T-helper 17 cell (primary cell): ENCODE measurements at places on chromosomes 16 and 17. TPM values are rescaled to one million over a fixed set of nuclear protein-coding genes. Genes with fewer than 3 reads are reported as not detected.

The ASGR2 gene
- total RNA-seq: 0.67 TPM

The ADAM11 gene
- 0.08 TPM for total RNA-seq

The CACNG4 gene
- not detected for total RNA-seq

DNA sequence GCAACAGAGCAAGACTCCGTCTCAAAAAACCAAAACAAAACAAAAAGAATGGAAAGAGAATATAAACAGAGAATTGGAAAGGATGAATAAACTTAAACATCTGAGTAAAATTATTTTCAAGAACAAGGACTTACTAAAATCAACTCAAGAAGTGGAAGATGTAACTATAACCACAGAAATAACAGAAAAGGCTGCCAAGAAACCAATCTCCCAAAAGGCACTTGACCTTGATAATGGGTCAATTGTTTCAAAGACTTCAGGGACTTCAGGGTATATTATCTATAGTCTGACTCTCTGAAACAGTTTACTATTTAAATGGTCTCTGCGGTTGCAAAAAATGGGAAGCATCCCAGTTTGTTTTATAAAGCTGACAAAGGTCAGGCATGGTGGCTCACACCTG is 35.1 kb downstream of the VPS53 start:
- H3K27ac ChIP-seq: no peak overlapping the region
- DNase-seq: no peak
- peaks cover 2% of the 10 kb centered on the region for H3K36me3 ChIP-seq
- H3K4me1 ChIP-seq: peaks cover 21% of the 10 kb centered on the region
- H3K27me3 ChIP-seq: no peaks in the 10 kb centered on the region
- no peak overlapping the region for H3K4me3 ChIP-seq

The RAB26 gene
- total RNA-seq: 0.21 TPM

The GNG13 gene
- total RNA-seq: not detected

The ACSM2A gene
- not detected for total RNA-seq

DNA sequence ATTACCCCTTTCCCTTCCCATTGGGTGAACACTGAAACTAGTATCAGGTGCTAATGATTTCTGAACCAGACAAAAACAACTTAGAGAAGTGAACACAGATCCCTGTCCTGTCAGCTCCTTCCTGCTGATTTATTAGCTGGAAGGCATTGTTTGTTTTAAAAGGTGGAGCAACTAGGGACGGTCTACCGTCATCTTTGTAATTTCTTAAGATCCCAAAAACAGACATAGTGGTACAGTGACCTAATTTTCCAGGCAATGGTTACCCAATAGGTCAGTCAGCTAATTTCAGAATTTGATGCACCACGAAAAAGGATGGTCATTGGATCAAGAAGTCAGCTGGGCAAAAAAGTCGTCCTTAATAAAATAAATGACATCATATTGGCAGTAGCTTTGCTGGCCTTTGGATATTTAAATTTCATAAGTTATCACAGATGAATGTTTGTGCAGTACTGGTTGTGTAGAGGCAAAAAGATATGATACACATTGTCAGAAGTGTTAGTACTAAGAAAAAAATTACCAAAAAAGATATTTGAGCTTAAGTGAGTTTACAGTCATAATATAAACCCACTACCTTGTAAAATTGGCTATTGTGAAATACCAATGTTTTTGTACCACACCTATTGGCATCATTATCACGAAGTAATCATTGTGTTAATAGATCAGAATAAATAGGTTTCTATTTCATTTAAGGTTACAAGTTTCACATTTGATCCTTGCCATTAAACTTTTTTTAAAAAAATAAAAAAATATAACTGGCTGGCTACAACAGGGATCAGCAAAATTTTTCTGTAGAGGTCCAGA is 27.2 kb upstream of the KCNJ16 start:
- no peak overlapping the region for H3K27ac ChIP-seq
- no peak overlapping the region for H3K4me3 ChIP-seq
- peaks cover 16% of the 10 kb centered on the region for H3K27me3 ChIP-seq
- DNase-seq: no peak

The CCL17 gene
- total RNA-seq: not detected

GRCh38 chr17:39678340-39679116 is 9.3 kb downstream of the PGAP3 start:
- no peak overlapping the region for H3K4me3 ChIP-seq
- H3K36me3 ChIP-seq: peaks cover 4% of the 10 kb centered on the region
- no peak for DNase-seq

The OR1A1 gene
- total RNA-seq: not detected

DNA sequence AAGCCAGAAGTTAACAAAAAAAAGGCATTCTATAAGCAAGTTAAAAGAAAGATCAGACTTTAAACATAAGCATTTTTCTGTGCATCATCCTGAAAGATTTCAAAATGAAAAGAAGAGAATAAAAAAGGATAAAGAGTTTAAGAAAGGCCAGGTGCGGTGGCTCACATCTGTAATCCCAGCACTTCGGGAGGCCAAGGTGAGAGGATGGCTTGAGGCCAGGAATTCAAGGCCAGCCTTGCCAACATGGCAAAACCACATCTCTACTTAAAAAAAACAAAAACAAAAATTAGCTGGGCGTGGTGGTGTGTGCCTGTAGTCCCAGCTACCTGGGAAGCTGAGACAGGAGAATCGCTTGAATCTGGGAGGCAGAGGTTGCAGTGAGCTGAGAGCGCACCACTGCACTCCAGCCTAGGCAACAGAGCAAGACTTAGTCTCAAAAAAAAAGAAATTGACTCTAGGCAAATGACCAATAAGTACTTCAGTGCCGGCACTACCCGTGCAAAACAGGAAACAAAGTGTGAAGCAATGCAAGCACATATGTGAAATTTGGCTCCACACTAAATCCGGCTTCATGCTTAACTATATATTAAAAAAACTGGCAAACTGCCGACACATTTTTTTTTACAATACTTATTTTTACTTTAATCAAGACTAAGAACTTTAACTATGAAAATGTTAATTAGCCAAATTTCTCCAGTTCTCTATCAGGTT is 83.2 kb upstream of the C17orf78 start:
- H3K27me3 ChIP-seq: no peaks in the 10 kb centered on the region
- no peak overlapping the region for H3K4me3 ChIP-seq
- H3K4me1 ChIP-seq: no peaks in the 10 kb centered on the region
- no peak overlapping the region for H3K27ac ChIP-seq
- no peaks in the 10 kb centered on the region for H3K36me3 ChIP-seq
- no peak for DNase-seq
